ENCODE measurements at places on chromosomes 7 and 10.

- no peak for DNase-seq
These were observed 5.8 kb downstream of the CLCN1 start for GRCh38 chr7:143321734-143322133.

GRCh38 chr10:43370671-43371215 is 693 bp upstream of the FXYD4 start:
- no peak for DNase-seq

GRCh38 chr7:81195033-81195432 is 276.2 kb upstream of the SEMA3C start:
- DNase-seq = no peak

DNA sequence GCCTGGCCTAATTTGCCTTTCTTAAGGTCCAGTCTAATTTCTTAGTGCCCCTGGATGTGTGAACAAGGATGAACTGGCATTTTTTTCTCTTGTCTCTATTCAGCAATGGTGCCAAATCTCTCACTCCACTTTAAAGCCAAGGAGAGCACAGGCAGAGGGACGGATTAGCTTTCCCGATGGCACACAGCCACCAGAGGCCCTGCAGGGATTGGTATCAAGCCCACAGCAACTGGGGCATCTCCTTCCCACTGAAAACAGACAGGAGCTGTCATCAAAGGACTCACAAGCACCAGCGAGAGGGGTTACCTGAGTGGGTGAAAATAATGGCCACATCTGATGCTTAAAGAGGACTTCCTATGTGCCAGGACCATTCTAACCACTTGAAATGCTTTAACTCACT is 83.1 kb downstream of the ITIH5 start:
- peak; percentile 87 for DNase-seq

DNA sequence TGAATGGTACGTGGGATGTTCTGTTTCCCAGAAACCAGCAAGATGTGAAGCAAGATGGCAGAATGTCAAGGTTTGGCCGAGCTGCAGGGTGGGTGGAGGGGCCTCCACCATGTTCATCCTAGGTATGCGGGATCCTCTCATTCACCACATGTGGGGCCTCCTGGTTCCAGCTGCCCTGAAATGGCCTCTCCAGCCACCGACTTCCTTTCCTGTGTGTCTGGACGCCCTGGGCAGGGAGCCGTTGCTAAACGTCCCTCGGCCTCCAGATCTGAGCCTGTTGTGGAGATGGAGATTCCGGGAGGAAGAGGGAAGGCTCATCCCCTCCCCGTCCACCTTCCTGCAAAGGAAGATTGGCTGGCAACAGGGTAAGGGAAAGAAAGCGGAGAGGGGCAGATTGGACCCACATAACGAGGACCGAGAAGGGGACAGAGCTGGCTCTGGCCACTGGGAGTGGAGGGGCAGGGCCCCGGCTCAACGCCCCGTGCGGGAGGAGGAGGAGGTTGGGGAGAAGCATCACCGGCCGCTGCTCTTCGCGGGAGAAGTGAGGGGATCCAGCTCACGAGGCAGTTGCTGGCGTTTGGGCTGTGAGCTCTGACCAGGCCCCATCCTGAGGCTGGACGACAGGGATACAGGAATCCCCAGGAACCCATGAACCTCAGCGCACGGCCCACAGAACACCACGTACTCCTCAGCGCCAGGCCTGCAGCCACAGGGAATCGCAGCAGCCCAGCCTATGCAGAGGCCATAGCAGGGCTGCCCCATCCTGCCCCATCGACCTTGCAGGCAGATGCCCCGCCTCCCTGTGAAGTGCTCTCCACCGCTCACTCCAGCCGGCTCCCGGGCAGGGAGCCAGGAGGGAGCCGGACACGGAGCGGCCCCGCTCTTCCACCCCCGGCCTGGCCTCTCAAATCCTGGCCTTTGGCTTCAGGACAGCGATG is 98.3 kb downstream of the FOXL3 start:
- no peak for DNase-seq

GRCh38 chr7:133871757-133872156 is 255.4 kb upstream of the LRGUK start:
- no peak for DNase-seq

DNA sequence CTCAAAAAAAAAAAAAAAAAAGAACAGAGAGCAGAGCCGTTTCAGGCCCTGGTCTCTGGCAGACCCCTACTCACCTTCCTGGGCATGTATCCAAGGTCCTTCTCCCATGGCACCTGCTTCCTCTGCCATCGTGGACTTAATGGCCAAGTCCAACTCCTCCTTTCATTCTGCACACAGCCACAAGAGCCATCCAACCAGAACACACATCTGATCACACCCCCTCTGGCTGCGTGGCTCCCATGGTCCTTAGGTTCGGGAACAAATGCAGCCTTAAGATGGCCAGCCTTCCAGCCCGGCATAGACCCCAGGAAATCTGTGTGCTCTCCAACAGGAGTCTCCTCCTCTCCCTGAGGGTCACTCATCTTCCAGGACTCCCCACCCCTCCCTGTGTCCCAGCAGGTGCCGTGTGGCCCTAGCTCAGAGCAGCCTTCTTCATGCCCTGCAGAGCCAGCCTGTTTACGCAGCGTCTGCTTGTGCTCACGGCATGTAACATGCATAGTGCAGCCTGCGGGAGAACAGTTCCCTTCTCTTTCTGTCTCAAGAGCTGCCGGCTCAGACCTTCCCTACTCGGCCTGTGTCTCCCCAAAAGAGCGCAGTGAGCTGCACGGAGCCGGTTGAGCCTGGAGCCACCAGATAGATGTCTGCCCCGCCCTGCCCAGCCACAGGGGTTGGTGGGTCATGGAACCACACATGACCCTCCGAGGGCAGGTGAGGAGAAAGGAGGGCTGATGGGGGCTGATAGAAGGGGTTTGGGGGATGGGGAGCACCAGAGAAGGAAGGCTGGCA is 157.3 kb downstream of the NRF1 start:
- no peak for DNase-seq

DNA sequence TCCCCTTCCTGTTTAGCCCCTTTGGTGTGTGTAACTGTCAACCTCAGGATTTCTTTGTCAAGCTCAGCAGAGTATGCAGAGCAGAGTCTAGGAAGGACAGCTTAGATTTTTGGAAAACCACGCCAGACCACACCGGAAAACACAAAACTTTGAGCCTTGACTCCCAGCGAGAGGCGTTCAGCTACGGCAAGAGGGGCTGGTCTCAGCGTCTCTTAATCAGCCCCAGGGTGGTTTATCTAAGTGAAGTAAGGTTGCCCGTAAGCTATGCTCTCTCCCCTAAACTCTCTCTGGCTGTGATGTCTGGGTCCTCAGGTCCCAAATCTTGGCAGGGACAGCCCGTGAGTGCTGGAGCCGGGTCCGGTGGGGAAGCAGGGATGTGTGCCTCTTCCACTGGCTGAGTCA is 230.9 kb downstream of the KLF6 start:
- DNase-seq = no peak

DNA sequence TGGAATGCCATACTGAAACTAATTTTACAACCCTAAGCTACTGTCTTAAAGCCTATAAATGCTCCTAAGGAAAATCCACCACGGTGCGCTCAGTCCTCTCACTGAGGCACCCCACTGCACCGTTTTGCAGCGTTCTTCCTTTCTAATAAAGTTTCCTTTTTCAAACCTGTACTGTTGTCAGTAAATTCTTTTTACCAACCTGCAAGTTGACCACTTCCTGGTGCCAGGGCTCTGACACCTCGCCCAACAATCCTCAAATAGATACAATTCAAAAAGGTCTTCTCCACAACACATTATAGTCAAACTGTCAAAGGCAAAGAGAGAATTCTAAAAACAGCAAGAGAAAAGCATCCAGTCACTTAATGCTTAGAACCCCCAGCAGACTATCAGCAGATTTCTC is 42.8 kb downstream of the HERPUD2 start:
- no peak for DNase-seq

Data from dorsolateral prefrontal cortex (tissue), 122 donors.